Osteocyte (in vitro differentiated cells): ENCODE measurements at places on chromosomes 4 and X.

DNA sequence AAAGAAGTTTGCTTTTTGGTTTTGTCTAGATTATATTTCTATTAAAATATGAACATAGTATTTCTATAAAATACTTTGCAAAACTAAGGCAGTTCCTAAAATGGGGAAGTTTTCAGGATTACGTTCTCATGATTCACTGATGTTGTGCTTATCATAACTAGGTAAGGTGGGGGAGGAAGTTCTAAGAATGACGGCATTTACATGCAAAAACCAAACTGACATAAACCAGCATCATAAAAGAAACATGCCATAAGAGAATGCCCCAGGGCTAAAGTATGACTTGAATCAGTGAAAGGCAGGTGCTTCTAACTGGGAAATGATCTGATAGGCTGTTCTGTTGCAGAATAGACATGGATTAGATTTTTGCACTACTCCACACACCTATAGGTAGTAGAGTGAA lies 204.7 kb upstream of the JADE1 start:
- DNase-seq: no peak

- DNase-seq: no peak
These were observed 2065.8 kb downstream of the ARAP2 start for GRCh38 chr4:34178476-34178875.

DNA sequence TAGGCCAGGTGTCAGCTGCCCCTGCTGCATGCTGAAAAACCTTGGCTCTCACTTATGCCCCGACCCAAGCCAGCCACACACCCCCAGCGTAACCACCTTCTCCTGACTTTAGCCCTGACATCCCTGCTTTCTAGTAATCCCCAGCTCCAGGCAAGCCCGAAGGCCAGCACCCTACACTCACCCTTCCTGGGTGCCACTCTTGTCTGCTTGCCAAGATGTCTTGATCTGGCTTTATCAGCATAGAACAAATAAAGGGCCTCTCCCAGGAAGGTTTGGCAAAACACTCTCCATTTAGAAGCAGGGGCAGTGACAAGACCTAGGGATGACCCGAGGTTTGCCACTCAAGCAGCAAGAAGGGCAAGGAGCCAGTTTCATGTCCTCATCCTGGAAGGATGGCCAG lies 6.8 kb upstream of the MAP9 start:
- no peak for DNase-seq

DNA sequence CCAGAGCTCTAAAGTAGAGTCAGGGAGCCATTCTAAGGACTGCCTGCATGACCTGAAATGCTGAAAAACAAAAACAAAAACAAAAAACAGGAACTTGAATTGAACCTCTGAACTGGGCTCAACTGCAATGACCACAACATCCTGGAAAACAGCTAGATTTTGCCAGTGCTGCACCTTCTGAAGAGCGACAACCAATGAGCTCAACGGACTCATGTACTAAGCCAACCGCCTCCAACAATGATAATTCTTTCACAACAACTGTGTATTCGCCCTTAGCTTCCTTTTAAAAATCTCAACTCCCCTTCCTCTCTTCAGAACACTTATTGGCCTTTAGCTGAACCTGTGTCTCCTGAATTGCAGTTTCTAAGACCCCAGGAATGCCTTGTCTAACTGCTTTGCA lies 69.8 kb downstream of the HAUS3 start:
- no peak for DNase-seq

DNA sequence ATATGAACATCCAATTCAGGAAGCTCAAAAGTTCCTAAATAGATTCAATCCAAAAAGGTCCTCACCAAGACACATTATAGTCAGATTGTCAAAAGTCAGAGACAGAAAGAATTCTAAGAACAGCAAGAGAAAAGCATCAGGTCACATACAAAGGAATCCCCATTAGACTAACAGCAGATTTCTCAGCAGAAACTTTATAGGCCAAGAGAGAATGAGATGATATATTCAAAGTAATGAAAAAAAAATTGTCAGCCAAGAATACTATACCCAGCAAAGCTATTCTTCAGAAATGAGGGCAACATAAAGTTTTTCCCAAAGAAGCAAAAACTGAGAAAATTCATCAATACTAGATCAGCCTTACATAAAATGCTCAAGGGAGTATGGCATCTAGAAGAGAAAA lies 106.6 kb upstream of the SH3RF1 start:
- no peak for DNase-seq

DNA sequence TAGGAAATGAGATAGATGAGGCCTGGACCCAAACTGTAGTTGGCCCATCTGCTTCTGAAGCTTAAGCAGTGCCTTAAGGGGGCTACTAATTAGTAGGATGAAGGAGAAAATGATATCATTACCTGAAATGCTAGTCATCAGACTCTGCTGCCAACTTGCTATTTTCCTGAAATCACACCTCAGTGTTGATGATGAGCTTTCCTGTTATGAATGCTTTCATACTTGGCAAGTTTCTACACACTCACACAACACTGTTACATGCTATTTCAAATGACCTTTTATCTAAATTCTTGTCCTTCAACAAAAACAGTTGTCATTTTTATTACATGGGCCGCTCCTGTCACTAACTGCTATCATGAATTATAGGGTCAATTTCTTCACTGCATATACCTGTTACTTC lies 416.0 kb downstream of the PRDM5 start:
- DNase-seq: no peak
